HAP-1 (cell line): ENCODE measurements at places on chromosomes 4 and X.

GRCh38 chr4:54015423-54016030, 48.9 kb downstream of the CHIC2 start:
- DNase-seq = peak; percentile 81

GRCh38 chr4:7652451-7652881, 217.7 kb upstream of the PSAPL1 start:
- no peak for DNase-seq

GRCh38 chr4:100649417-100649816, 131.6 kb upstream of the EMCN start:
- DNase-seq = no peak

DNA sequence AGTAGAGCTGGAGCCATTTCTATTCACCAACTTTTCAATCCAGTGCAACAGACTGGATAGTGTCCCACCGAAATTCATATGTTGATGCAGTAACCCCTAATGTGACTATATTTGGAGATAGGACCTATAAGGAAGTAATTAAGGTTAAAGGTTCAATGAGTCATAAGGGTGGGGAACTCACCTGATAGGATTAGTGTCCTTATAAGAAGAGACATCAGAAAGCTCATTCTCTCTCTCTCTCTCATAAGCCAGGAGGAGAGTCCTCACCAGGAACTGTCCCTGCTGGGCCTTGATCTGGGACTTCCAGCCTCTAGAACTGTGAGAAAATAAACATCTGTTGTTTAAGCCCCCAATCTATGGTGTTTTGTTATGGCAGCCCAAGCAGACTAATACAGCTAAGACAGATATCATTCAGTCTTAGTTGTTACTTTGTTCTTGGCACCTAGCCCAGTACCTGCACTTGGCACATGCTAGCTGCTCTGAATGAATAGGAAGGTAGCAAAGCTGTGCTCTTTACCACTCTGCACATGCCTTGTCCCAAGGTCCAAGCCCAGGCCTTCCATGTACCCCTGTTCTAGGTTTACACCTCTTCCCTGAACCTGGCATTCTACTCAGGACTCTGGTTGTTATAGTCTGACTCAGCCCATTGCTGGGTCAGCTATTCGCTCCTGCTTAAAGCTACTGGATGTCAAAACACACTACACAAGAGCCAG, 19.2 kb upstream of the BRS3 start:
- no peak for DNase-seq

DNA sequence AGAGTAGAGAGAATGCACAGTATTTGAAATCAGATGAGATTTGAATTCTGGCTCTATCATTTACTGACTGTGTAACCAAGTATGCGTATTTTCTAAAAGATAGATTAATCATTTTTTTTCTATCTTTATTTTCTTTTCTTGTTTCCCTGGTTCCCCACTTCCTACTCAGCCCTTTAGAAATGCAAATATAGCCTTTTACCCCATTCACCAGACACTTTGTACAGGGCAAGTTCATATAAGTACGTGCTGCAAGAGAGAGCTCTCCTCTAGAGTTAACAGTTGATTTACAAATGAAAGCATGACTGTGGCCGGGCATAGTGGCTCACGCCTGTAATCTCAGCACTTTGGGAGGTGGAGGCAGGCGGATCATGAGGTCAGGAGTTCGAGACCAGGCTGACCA, 17.8 kb upstream of the TDO2 start:
- DNase-seq = peak; percentile 56
